ENCODE measurements at places on chromosomes 16 and 17.

DNA sequence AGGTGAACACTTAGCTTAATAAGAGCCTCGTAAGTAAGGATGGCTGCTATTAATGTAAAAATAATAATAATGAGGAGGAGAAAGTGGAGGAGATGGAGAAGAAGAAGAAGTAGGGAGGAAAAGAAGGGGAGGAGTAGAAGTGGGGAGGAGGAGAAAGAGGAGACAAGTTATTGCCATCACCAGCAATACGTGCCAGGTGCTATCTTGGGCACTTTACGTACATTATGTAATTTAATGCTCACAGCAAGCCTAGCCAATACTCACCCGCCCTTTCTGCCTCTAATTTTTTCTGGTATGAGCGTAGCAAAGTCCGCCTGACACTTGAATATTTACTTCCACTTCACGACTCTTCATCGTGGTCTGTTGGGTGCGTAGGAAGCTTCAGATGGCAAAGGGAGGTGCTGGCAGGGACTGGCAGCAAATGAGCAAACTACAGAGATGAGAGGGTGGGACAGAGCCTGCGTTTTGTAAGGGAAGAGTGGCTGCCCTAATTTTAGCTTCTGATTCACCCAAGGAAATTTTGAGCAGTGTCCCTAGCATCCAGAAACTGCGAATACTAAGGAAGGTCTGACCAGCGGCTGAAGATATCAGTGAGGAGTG lies 42.1 kb upstream of the CDH13 start:
- no peak for DNase-seq

DNA sequence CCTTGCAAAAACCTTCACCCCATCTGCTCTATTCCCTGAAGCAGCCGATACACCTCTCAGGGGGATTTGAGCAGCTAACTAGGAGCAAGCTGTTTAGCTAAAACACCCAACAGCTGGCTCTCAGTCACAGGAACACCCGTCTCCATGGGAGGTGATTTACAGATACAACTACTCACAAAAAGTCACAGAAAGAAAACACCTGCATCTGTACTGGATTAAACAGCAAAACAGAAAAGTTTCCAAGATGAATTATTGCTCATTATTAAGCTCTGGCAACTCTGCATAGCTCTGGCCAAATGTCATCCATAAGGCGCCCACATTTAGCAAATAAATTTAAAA lies 22.3 kb downstream of the GJC1 start:
- DNase-seq, result no peak

GRCh38 chr16:75868636-75869632 lies 142.6 kb upstream of the CPHXL start:
- DNase-seq, result no peak

DNA sequence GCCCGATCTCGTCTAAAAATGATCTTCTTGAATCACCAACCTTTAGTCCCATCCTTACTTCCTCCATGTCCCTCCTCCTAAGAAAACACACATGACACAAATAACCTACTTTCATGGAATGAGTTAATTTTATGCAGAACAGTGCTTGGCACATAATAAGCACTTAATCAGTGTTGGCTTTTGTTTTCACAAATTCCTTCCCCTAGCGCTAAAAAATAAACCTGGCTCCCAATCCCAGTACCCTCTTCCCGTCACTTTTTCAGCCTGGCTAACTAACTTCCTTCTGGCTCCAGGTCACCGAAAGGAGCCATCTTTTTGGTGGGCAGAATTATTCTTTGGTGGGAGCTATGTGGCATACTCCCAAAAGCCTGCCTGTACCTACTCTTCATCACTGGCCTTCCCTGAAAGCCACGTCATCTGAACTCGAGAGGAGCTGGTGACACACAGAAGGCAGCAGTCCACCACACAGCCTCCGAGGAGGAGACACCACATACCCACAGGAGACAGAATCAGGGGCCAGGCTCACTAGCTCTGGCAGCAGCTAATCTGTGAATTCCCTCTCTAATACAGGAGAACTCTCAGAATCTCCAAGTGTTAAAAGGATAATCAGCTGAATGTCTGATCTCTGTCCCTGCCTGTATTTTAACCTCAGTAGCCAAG lies 114.5 kb downstream of the SMG6 start:
- no peak for DNase-seq

GRCh38 chr16:69600202-69600601 lies 34.4 kb downstream of the NFAT5 start:
- no peak for DNase-seq

DNA sequence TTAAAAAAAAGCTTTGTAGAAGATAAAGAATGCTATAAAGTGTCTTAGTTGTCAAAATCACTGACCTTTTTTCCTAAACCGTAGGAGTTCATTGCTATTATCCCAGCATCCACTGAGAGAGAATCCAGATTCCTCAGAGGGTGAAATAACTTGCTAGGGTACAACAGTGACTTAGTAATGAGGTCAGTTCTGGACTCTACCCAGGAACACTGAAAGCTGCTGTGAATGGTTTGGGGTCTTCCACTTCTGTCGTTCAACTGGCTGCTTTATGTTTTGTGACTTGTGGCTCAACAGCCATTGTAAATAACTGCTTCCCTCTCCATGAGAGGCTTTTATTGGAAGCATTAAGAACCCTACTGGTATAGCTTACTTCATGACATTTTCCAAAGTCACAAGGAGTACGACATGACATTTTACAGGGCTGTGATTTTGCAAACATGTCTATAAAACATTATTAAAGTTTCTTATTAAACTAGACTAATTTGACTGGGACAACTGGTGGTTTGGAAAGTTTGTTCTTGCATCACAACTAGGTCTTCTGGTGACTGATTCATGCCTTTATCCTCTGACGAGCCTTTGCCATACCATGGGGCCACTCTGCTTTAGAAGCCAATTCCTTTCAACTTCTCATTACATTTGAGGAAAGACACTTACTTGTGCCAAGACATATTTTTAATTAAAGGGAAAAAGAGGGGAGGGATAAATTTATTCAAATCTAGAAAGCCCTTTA lies 92.2 kb upstream of the CDH11 start:
- no peak for DNase-seq

DNA sequence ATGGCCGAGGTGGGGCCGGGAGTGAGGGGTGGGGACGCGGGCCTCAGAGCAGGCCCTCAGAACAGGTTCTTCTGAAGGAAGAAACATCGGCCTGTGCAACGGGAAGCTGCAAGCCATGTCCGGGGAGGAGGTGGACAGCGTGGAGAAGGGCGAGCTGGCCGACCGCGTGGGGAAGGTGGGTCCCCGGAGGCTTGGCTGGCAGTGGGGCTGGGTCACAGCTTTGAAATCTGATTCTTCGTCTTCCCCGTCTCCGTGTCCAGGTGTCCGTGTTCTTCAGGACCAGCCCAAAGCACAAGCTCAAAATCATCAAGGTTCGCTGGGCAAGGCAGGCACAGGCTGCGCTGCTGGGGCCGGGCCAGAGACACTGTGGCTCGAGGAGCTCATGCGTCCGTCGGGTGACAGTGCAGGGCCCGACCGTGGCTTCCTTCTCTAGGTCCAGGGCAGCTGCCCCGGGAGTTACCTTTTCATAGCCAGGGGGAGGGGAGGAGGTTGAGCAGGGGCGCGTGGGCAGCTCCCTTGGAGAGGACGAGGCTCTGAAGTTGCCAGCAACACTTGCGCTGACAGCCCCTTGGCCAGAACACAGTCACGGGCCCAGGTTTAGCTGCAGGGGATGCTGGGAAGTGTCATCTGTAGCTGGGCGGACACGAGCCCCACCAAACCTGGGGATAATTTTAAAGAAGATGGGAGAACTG lies 51.3 kb downstream of the MEAK7 start:
- DNase-seq, result no peak

DNA sequence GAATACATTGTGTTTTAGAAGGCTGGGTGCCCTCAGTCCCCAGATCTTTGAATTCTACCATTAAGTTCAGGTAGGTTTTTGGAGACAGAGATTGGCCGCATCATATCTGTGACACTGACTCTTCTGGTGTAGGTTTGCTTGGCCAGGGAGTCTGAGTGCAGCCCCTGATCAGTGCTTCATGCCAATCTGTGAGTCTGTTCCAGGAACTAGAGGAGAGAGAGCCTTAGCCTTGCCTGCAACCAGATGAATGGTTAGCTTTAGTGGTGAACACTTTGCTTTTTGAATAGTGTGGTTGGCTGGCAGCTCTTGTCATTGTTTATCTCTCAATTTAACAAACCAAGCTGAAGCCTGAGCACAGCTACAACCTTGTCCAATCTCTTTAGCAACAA lies 87.8 kb downstream of the PLXDC1 start:
- DNase-seq, result no peak

GRCh38 chr16:88634141-88634993 lies 4.0 kb upstream of the IL17C start:
- DNase-seq, result no peak

GRCh38 chr16:3074860-3075522 lies 9.6 kb downstream of the IL32 start:
- DNase-seq, result peak; percentile 62

GRCh38 chr16:89037261-89038152 lies 56.1 kb upstream of the ACSF3 start:
- DNase-seq, result no peak

GRCh38 chr16:65494080-65494479 lies 372.2 kb upstream of the CDH11 start:
- no peak for DNase-seq

GRCh38 chr17:64732336-64733006 lies 70.4 kb upstream of the SMURF2 start:
- DNase-seq, result no peak

DNA sequence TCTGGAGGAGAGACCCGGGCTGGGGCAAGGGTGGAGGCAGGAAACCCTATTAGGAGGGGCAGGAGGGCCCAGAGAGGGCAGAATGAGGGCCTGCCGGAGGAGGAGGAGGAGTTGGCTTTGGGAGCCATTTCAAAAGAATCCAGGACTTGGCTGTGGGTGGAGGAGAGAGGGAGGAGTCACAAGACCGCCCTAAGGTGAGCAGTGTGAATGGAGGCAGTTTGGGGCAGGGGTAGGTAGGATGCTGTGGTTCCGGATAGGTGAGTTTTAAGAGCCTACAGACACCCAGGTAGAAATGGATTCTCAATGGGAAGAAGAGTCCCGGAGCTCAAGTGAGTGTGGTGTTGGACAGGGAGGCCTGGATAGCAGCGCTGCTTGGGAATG lies 80.3 kb downstream of the ARHGAP23 start:
- DNase-seq, result no peak

DNA sequence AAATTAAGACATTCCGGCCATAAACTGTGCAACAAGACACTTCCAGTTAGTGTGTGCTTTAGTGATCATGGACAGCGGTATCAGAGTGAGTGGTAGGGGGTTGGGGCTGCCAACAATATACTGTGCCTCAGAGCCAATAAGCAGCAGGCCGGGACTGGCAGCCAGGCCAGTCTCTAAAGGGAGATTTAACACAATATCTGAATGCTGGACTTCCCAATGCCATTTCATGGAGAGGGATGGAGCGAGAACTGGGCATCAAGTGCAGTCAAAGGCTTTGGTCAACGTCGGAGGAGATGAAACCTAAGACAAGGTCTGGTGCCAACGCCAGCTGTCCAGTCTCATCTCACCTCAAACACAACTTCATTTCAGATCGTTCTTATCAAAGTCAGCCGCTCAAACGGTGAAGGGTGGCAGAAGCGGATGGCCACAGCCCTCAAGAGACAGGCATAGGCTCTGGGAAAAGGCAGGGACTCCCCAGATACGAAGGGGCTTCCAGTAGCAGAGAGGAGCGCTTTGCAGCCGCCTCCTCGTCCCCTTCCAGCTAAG lies 935 bp downstream of the USP32 start:
- no peak for DNase-seq

- DNase-seq, result no peak
Measured at GRCh38 chr16:24253192-24253591, 2.9 kb upstream of the CACNG3 start.

GRCh38 chr17:40320756-40321523 lies 12.0 kb downstream of the RARA start:
- no peak for DNase-seq

- no peak for DNase-seq
Measured at GRCh38 chr17:72413077-72414031, 292.5 kb downstream of the SOX9 start.

DNA sequence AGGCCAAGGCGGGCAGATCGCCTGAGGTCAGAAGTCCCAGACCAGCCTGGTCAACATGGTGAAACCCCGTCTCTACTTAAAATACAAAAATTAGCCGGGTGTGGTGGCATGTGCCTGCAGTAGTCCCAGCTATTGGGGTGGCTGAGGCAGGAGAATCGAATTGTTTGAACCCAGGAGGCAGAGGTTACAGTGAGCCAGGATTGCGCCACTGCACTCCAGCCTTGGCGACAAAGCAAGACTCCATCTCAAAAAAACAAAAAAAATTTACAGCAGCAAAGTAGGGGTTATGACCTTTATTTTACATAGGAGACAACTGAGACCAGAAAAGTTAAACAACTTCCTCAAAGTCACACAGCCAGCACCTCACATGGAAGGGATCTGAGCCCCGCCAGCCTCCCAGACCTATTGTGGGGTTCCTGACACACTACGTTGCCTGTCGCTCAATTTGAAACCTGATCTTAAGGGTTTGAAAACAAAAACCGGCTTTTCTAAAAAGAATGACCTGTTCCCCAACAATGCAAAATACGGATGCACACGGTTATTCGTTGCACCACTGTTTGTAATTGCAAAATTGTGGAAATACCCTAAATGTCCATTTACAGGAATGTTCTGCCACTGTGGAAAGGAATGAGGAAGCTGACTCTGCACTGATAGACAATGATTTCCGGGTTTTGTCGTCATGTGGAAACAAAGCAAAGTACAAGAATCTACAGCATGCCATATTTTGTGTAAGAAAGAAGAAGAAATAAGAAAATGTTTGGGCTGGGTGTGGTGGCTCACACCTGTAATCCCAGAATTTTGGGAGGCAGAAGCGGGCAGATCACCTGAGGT lies 77.2 kb downstream of the CNGB1 start:
- no peak for DNase-seq

DNA sequence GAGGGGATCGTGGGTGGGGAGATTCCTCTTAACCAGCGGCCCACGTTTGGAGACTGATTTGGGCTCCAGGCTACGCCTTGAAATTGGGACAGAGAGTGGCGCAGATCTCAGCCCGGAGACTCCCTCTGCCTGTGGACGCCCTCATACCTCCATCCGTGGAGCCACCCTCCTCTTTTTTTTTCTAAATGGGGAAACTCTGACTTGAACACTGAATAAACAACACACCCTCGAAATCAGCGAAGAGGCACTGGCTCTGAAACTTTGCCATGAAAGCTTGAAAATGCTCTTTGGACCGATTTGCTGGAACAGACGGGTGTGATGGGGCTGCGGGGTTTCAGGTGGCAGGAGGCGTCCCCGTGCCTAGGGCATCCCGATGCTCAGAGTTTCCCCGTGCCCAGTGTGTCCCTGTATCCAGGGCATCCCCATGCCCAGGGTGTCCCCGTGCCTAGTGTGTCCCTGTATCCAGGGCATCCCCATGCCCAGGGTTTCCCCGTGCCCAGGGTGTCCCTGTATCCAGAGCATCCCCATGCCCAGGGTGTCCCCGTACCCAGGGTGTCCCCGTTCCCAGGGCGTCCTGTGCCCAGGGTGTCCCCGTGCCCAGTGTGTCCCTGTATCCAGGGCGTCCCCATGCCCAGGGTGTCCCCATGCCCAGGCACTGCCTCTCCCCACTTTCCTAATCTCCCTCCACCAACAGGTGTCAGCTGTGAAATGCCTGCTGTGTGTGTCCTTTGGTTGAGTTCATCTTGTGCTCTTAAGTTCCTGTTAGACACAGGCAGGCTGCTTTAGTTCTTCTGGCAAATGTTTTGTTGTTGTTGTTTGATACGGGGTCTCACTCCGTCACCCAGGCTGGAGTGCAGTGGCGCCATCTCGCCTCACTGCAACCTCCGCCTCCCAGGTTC lies 187.0 kb downstream of the SEC14L1 start:
- DNase-seq, result no peak
